Left lung (tissue), 14 donors: ENCODE measurements at places on chromosomes 2 and 18. TPM values are rescaled to one million over a fixed set of nuclear protein-coding genes. Genes with fewer than 3 reads are reported as not detected.

DNA sequence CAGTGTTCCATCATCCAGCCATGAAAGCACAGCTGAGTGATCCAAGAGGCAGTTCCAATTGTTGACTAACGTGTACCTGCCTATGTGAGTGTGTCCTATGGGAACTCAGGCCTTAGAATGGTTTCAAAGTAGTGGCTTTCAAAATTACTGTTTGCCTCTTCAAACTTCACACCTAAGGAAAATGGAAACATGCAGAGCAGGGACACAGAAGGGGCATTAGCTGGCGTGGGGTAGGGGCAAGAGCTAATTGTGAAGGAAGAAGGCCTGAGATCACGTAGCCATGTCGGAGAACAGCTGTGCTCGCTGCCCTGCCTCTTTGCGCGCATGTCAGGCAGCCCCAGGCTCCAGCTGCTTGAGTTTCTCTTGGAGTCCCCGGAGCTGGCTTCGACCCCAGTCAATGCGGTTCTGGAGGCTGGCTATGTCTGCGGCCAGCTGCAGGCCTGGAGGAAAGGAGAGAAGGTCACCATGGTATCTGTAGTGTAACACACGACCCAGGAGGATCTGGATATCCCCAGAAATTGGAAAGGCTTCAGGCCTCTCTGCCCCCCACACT lies 3.8 kb upstream of the IMP4 start:
- no peaks in the 10 kb centered on the region for H3K36me3 ChIP-seq
- H3K27me3 ChIP-seq, result no peaks in the 10 kb centered on the region
- no peak overlapping the region for H3K27ac ChIP-seq
- peaks cover 20% of the 10 kb centered on the region for H3K4me1 ChIP-seq

DNA sequence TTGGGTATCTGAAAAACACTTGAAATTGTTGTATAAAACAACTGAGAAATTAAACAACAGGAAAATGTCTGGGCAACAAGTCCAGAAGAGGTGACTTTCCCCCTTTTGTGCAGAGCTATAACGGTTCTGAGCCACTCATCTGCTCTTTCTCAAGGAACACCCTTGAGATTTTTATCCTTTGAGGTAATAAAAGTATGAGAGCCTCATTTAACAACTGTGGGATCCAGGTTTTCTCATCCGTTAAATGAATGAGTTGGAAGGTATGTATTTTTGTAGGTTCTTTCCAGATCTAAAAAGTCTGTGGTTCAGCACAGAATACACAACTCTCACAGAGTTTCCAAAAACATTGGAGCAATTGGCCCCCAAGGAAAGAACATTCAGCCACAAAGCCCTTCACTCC lies 93.0 kb downstream of the ANKRD44 start:
- no peaks in the 10 kb centered on the region for H3K36me3 ChIP-seq
- peaks cover 68% of the 10 kb centered on the region for H3K4me1 ChIP-seq
- H3K27ac ChIP-seq, result peak overlapping the region; percentile 79
- no peak overlapping the region for H3K4me3 ChIP-seq
- no peak for DNase-seq

DNA sequence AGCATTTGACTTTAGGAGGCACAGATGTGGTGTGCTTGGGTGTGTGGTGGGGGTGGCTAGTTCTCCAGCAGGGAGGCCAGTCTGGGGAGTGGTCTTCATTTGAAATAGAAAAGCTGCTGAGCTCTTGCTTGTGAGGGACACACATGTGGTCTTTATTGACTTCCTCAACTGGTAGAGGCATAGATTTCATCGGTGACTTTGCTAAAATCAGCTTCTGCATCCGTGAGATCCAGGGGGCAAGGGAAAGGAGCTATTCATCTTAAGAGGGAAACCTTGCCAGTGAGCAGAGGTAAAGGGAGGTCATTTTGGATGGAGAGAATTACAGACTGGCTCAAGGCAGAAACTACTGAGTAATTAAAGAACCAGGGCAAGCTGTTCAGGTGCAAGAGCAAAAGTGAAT lies 4.7 kb downstream of the MAPRE3 start:
- H3K4me1 ChIP-seq, result peaks cover 17% of the 10 kb centered on the region
- DNase-seq, result no peak
- peaks cover under 1% of the 10 kb centered on the region for H3K27me3 ChIP-seq
- no peak overlapping the region for H3K4me3 ChIP-seq
- no peak overlapping the region for H3K27ac ChIP-seq

- H3K27me3 ChIP-seq, result no peaks in the 10 kb centered on the region
- no peak overlapping the region for H3K4me3 ChIP-seq
Measured at GRCh38 chr2:118386641-118387302, 298.5 kb downstream of the INSIG2 start.

The OSR1 gene
- total RNA-seq, result 20.5 TPM
